ENCODE measurements at places on chromosomes 2 and 18. TPM values are rescaled to one million over a fixed set of nuclear protein-coding genes. Genes with fewer than 3 reads are reported as not detected.

- H3K36me3 ChIP-seq: peaks cover 5% of the 10 kb centered on the region
- no peaks in the 10 kb centered on the region for H3K27me3 ChIP-seq
- no peak overlapping the region for H3K4me3 ChIP-seq
- peaks cover 18% of the 10 kb centered on the region for H3K4me1 ChIP-seq
Measured at GRCh38 chr2:20707601-20708000, 40.7 kb downstream of the GDF7 start.

DNA sequence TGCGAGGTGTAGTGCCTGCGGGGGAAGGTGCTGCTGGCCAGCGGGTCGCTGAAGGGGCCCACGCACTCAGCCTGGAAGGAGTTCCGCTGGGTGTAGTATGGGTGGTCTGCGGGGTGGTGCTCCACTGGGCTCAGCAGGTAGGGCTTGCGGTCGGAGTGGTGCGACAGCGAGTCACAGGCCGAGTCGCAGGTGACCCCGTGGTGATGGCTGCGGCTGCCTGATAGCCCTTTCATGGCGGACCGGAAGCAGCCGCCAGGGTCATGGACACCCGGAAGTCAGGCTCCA, 429.8 kb downstream of the TGIF1 start:
- no peak overlapping the region for H3K4me3 ChIP-seq
- no peak overlapping the region for H3K27ac ChIP-seq
- H3K36me3 ChIP-seq: no peaks in the 10 kb centered on the region
- DNase-seq: no peak
- peaks cover 50% of the 10 kb centered on the region for H3K27me3 ChIP-seq

GRCh38 chr2:167925758-167926157, 321.6 kb downstream of the STK39 start:
- DNase-seq: no peak
- no peaks in the 10 kb centered on the region for H3K36me3 ChIP-seq
- H3K4me3 ChIP-seq: no peak overlapping the region
- no peak overlapping the region for H3K27ac ChIP-seq
- no peaks in the 10 kb centered on the region for H3K4me1 ChIP-seq

- no peaks in the 10 kb centered on the region for H3K36me3 ChIP-seq
- no peak for DNase-seq
- no peak overlapping the region for H3K27ac ChIP-seq
- H3K27me3 ChIP-seq: peaks cover 4% of the 10 kb centered on the region
- no peaks in the 10 kb centered on the region for H3K4me1 ChIP-seq
Measured at GRCh38 chr18:79866889-79867574, 69.3 kb downstream of the KCNG2 start.

DNA sequence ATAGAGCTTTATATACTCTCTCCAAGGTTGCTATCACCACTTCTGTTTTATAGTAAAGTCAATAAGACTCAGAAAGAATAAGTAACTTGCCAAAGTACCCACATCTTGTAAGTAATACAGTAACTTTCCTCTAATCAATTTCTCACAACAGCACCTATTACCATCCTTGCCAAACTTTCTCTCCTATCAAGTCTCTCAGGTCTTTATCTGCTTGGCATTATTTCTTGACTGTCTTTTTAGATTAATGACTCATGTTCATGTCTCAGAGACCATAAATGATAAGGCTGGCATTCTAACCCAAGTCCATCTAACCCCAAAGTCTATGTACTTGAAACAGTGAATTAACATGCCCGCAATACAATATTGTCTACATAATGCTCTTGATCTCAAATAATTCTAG, 618.0 kb upstream of the ZEB2 start:
- H3K4me1 ChIP-seq: no peaks in the 10 kb centered on the region
- H3K4me3 ChIP-seq: no peak overlapping the region
- no peak for DNase-seq
- H3K27ac ChIP-seq: no peak overlapping the region
- H3K27me3 ChIP-seq: peaks cover 10% of the 10 kb centered on the region
- H3K36me3 ChIP-seq: no peaks in the 10 kb centered on the region

DNA sequence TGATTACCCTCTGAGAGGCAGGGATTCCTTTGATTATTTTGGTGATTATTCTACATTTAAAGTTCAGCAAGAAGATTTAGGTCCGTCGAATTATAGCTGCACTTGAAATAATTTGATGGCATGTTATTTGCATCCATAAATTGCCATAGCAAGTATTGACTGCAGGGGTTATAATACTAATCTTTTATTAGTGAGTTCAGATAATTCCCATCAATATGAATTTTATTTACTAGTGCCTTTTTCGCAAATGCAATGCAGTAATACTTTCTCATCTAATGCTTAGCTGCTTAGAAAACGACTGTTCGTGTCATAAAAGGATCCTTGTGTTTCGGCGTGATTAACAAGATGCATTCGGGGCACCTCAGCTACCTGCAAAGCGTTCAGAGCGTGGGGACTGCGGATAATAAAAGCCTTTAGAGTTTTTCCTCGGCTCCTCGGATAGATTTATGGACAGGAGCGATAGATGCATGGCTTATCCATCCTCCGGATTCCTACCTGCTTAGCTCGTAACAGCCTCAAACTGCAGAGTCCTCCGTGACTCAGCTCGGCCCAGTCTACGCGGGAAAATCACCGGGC, 2.5 kb upstream of the GBX2 start:
- peaks cover 21% of the 10 kb centered on the region for H3K4me1 ChIP-seq
- peaks cover 70% of the 10 kb centered on the region for H3K27me3 ChIP-seq
- no peak for DNase-seq
- H3K36me3 ChIP-seq: no peaks in the 10 kb centered on the region
- H3K4me3 ChIP-seq: no peak overlapping the region

PSTPIP2 gene
- 15.8 TPM for total RNA-seq

TRIM54 gene
- total RNA-seq: not detected

GPR39 gene
- total RNA-seq: 0.10 TPM

PCARE gene
- total RNA-seq: not detected

CENPA gene
- total RNA-seq: 0.52 TPM

SCG2 gene
- not detected for total RNA-seq

CD28 gene
- 177 TPM for total RNA-seq

Measured in T-helper 17 cell (primary cell).